ENCODE measurements at places on chromosomes 7 and 10.

DNA sequence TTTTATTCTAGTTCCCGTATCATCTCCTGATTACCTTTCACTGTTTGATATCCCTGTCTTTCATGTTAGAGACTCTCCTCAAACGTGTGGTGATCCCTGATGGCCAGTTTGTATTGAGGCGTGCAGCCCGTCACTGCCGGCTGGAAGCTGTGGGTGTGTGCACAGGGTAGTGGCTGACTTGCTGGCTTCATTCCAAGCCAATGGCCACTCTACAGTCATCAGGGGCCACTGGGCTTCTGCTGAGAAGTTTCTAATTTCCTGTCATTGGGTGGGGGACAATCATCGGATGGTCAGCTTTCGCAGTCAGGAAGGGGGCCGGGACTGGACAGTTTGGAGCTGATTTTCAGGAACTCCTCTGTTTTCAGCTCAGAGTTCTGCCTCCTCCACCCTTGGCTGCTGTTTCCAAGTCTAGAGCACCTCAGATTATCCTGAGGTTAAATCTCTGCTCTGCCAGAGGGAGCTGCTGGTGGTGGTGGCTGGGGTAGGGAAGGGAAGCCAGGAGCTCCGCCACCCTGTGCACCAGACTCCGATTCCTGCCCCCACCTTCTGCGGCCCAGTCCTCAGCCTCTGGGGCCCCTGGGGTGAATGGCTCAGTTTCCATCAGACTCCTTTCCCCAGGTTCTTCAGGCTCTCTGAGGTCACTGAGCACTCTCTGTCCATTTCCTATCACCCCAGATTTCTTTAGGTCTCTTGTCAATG lies 34.9 kb downstream of the BAIAP2L1 start:
- no peak for DNase-seq

DNA sequence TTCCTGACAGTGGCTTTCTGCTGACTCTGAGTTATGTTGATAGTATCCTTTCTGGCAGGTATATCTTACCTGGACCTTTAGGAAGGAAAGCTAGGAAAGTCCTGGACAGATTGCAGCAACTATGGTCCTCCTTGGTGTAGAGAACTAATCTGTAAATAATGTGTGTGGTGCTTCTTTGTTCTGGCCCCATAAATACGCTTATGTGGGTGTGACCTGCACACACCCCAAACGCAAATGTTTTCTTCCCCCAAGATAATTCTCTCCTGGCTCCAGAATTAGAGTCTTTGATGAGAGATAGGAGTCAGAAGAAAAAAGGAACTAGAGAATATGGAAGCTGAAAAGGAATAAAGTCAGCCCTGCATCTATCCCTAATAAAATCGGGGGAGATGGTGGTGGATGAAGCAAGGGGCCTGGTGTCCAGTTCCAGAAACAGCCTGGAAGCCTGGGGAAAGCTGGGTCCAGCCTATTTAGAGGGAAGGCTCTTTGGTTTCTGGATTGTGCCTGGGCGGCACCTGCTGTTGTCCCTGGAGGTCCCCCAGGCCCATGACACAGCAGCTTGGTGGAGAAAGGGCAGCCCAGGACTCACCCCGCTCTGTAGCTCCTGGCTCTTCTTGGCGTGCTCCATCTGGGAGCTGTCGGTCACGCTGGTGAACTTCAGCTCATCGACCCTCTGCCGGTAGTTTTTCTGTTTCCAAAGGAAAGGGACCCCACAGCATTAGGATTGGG lies 38.2 kb downstream of the NRAP start:
- no peak for DNase-seq

DNA sequence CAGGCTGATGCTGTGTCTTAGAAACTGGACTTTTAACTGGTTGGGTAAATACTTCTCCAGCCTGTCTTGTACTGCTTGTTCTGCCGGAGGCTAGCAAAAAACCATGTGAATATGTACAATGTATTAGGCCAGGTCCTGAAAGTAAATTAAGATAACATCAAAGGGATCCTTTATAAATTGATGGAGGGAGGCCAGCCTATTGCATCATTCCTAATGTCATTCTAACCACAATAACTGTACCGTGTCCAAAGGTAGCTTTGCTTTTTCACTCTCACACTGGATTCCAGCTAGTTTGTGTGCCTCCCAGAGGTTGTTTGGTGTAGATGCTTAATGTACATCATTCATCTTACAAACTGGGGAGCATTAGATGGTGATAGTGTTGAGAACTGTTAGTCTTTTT lies 91.2 kb upstream of the SEM1 start:
- DNase-seq = no peak

GRCh38 chr10:133327651-133328357 lies 8.9 kb downstream of the CALY start:
- no peak for DNase-seq

DNA sequence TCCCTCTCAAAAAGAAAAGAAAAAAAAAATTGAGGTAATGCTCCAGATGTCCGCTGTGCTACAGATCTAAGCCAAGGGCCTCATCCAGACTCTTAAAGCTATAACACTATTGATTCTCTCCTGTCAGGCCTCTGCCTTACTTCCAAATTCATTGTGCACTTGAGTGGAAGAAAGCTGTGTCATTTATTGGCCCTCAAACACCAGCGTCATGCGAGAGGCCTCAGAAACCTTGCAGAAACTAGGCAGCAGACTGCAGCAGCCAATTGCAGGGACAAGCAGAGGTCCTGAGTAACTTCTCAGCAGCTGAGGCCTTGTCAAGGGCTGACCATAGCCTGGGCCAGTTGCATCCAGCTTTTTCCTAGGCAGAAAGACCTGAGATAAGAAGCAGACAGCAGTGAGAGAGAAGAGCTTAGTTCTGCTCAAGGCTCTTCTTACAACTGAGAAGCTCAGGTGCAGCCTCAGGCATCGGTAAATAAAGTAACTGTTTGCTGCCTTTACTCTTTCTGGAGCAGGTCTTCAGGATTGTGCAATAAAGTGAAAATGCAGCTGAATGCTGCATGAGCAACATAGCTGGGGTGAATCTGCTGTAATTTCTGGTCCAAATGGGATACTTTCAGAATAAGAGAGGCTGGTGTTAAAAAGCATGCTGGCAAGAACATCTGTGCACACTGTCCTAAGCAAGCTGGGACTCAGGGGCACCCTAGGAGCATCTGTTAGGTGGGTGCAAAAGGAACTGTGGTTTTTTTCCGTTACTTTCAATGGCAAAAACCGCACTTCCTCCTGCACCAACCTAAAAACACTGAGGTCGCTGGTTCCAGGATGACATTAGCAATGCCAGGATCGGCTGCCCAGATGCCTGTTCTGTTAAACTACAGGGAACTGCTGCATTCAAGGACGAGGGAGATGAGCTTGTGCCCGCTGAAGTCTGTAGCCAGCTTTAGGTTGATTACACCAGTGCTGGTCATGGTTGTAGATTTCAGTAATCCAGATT lies 181.8 kb upstream of the PFKP start:
- no peak for DNase-seq

DNA sequence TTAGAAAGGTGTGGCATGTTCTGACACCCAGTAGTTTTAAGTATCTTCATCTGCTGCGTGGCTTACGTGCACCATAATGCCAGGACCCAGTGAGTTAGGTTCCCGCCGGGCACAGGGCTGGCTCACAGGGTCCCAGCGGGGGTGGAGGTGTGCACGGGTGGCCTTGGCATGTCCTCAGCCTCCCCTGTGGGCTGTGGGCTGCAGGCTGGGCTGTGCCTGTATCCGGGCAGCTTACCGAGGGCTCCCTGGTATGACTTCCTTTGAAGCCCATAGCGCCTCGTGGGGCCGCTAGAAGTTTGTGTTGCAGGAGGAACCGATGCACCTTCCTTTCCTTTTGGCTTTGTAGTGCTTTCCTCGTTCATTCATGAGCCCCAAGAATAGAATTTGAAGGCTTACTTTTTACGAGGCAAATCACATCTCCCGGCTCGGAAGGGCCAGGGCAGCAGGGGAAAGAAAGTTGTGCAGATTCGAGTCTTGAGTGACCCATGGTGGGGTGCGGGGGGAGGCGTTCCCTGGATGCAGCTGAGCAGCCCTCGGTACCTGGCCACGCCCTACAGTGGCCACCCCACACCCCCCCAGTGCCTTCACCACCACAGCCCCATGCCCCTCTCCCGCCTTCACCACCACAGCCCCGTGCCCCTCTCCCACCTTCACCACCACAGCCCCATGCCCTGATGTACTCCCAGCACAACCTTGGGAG lies 113.2 kb downstream of the WDR37 start:
- no peak for DNase-seq

DNA sequence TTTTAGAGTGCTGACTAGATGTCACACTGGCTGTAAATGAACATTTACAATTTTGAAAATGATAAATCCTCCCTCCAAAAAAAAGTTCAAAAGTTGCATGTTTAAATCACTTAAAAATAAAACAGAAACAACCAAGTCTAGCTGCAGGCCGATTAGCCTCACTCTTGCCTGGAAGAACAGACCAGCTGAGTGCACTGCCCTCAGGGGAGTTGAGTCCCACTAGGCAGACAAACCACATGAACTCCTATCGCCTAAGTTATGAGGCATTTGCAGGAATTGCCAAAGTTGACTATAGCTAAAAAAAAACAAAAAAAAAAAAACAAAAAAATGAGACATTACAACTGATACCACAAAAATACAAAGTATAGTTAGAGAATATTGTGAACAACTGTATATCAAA lies 510.0 kb downstream of the ANKRD7 start:
- no peak for DNase-seq

- no peak for DNase-seq
Observed at GRCh38 chr10:97733256-97733655, 3.7 kb upstream of the ZFYVE27 start.

- no peak for DNase-seq
Observed at GRCh38 chr7:99768471-99768870, 15.5 kb downstream of the CYP3A4 start.

DNA sequence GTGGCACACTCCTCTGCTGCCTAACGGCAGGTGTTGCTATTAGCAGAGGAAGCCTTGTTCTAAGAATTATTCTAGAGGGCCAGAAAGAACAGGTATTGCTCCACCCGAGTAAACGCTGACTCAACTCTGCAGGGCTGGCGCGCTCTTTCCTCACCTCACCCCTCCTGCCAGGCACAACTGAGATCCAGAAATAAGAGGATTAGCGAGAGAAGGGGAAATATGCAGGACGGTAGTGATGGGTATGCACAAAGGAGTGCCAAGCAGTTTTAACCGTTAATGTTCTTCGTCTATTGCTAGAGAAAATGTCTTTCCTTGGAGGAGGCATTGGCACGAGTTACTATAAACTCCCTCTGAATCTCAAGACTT lies 369 bp upstream of the SCIN start:
- no peak for DNase-seq
